ENCODE measurements at places on chromosomes 6 and 20.

- no peak for DNase-seq
These were observed 151.9 kb downstream of the CFAP61 start for GRCh38 chr20:20204256-20204655.

- DNase-seq, result peak; percentile 65
These were observed 333.9 kb downstream of the HACE1 start for GRCh38 chr6:104525677-104526322.

- no peak for DNase-seq
These were observed 153.0 kb downstream of the CFAP61 start for GRCh38 chr20:20205141-20205861.

DNA sequence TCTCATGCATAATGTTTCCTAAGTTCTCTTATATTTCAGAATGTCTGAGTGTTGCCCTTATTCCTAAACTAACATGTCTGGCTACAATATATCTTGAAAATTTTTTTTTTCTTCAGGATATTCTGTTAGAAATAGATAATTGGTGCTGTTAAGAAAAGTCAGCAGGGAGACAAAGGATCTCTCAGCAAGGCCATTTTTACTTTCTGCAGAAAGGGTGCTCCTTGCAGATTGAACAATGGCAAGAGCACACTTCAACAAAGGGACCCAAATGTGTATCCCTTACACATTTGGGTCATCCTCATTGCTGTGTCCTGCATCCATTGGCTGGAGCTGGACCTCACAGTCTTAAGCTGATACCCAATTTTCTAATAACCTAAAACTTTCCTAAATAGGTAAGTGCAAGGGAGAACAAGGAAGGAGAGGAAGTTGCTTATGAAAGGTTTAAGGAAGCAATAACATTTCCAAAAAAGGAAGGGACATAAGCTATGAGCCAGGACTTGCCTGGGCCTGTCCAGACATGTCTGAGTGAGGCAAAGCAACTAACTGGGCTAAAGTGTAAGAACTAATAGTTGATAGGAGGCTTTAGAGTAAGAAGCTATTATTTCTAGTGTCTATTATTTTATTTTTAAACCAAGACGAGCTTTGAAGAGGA is 429.6 kb downstream of the BCKDHB start:
- no peak for DNase-seq

DNA sequence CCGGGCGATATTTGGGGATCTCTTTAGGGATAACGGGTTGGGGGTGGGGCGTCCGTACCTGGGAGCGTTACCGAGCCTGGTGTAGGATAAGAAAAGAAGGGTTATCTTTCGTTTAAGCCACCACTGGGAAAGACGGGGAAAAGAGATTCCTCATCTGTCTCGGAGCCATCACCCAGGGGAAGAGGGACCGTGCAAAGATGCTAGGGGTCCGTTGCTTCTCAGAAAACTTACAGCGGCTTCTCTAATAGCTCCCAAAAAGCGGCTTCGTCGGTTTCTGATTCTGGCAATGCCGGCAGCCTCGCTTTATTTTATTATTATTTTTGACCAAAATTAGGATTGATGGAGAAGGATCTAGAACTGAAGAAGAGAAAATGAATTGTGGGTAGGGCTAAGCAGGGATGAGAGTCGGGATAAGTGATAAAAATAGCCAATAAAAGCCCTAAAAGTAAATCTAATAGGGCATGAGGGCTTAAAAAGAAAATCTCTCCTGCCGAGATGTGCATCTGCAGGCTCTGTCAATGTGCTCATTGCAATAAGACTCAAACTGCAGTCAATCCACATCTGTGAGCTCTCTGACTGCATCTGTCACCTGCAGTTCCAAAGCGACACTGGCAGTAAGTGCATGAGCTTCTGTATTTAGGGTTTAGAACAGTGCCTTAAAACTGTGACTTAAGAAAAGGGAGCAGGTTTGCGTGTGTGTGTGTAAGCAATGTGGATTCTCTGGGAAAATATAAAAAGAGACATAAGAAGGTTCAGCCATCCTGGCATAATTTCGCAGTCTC is 801 bp downstream of the TBPL1 start:
- DNase-seq, result no peak

DNA sequence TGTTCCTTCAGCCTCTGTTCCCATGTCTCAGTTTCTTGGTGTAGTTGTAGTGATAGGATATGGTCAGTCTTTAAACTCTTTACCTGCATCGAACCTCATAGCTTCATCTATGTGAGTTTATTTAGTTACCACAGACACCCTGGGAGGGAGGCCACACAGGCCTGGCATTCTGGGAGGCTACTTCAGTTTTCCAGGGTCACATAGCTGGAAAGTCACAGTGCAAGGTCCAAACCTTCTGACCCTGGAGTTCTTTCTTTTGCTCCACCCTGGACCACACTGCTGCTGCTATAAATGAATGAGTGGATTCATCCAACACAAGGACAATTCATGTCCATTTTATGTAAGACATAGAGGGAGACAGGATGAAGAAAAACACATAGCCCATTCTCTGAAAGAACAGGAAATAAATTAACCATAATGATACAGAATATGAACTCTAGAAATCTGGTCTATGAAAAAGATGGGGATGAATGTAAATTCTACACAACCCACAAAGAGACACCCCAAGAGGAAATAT is 60.8 kb downstream of the LAMA4 start:
- DNase-seq, result no peak

DNA sequence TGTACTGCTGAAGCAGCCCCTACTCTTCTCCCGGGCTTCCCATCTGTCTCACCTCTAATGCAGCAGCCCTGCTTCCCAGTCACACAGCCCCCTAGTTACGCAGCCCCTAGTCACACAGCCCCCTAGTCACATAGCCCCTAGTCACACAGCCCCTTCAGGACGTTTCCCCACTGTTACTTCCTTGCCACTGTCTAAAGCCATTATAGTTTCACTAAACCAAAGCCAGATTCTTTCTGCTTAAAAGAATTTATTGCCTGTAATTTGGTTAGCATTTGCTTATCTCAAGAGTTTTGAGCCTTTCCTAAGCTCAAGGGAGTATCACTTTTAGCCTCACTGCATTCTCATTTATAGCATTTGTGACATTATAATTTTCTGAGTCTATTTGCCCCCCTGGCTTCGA is 127.9 kb downstream of the LMBRD1 start:
- DNase-seq, result no peak
